ENCODE measurements at places on chromosomes 7 and 10.

DNA sequence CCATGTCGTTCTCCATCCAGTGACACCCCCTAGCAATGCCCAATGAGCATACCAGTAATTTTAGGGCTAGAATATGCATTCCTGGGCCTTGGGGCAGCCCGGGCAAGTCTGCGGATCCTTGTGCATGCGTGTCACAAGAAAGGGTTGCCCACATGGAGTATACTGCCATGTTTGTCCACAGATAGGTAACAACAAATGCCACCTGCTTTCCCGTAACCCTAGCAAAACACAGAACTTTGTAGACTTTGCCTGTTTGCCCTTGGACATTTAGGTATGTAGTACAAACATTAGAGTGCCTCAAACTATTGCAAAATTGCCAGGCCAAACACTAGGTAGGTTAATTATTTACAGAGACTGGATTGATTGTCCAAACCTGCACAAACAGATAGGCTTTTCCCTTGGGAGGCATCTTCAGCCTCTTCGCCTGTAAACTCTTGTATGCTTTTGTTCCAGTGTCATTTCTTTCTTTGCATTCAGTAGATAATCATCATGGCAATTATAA lies 117.0 kb downstream of the ADCY1 start:
- DNase-seq: no peak

DNA sequence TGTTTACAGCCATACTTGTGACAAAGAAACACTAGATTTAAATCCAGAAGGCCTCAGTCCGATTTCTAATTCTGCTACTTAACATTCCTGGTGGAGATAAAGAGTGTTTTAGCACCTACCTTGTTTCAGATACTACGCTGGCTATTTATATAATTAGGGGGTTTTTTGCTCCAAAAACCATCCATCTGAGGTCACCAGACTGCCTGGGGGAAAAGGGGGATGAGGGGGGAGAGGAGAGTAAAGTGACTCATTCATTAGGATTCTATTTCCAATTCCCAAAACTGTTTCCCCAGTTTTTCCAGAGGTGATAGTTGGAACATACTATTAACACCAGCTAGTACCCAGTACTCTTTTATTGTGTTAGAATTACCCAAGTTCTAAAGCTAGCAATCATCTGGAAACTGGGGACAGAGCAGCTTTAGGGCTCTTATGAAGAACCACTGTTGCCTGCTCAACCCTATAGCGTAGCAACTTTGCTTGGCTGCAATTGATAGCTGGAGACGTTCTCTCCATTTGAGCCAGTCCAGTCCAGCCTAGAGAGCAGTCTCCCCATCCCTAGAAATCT lies 6.6 kb downstream of the GCC1 start:
- no peak for DNase-seq

GRCh38 chr7:24705461-24705954 lies 51.8 kb downstream of the GSDME start:
- no peak for DNase-seq

- DNase-seq: no peak
These were observed 129.2 kb upstream of the SEC61G start for GRCh38 chr7:54888067-54888733.
